Activated CD8-positive, alpha-beta memory T cell treated with anti-CD3 and anti-CD28 coated beads, Interleukin-2, amount 50 U/mL, for 4 hours (primary cell): ENCODE measurements at places on chromosomes 16 and 17.

- DNase-seq, result no peak
Measured at GRCh38 chr16:67647681-67648080, 2.7 kb downstream of the CARMIL2 start.

- DNase-seq, result no peak
Measured at GRCh38 chr16:27327586-27327915, 13.8 kb downstream of the IL4R start.

- no peak for DNase-seq
Measured at GRCh38 chr17:80804466-80804865, 187.2 kb upstream of the CHMP6 start.

DNA sequence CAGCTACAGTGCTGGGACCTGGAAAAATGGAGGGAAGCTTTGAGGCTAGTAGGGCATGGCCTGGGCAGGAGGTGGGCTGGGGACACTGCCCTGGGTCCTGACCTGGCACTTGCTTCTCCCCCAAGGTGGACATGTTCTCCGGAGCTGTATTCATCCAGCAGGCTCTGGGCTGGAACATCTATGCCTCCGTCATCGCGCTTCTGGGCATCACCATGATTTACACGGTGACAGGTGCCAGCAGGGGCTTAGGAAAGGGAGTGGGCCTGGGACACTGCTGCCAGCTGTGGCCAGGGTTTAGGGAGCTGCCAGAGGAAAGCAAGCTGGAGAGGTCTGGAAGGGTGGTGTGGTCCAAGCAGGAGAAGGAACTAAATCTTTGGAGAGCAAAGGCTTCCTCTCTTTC lies 3.1 kb downstream of the SLC5A2 start:
- DNase-seq, result no peak

DNA sequence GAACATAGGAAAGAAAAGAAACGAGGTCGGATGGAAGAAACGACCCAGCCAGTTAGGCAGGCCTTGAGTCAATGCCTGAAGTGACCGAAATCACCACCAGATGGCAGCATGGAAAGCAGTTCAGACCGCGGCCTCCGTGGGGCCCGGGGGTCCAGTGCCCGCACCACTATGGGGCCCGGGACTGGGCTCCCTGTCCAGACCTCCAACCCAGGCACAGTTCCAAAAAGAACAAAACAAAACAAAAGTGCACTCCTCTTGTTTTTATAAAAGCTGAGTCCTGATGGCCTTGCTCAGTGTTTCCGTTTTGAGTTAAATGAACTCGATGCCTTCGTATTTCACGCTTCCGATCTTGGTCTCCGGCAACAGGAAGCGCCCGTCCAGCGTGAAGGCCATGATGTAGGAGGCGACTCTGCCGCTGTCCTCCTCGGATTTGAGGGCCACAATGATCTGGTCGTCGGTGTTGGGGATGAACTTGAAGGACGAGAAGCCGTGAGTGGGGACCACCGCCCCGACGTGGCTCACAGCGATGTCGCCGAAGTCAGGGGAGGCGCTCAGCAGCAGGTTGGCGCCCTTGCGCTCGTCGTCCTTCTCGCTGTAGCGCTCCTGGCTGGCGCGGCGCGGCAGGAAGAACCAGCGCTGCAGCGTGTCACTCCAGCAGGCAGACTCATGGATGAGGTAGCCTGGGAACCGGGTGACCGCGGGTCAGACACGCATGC lies 13.7 kb upstream of the LGALS3BP start:
- peak; percentile 60 for DNase-seq

DNA sequence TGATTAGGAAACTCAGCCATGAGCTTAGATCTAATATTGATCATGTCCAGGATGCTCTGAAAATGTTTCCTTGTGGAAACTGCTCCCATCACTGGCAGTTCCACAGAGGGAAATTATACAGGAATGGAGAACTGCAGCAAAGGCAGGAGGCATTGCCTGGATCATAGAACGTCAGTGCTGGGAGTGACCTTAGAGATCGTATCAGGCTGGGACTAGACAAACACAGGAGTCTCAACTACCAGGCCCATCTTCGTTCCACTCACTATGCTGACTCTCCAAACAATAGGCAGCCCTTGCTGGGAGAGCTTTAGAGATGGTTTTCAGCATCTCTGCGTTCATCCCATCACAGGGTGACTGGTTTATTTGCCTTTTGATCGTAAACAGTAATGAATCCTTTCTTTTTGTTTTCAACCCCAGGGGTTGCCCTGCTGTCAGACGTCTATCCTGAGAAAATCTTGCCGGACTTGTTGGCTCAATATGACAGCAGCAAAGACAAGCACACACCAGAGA lies 130.3 kb downstream of the TANGO6 start:
- no peak for DNase-seq

- no peak for DNase-seq
Measured at GRCh38 chr16:83212301-83212841, 585.6 kb downstream of the CDH13 start.

- no peak for DNase-seq
Measured at GRCh38 chr17:21194226-21194625, 19.7 kb downstream of the TMEM11 start.

DNA sequence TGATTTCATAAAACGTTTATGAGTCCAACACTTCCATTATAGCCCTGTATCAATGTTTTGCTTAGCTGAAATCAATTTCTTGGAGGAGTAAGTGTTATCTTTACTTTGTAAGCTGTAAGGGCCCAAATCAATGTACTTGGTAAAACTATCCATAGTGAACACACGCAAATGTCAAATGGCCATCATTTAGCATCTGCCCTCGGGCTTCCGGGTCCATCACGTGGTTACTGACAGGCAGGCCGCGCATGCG lies 687 bp upstream of the NARF start:
- DNase-seq, result no peak

- DNase-seq, result peak; percentile 53
Measured at GRCh38 chr17:49224198-49224996, 6.2 kb downstream of the PHOSPHO1 start.

DNA sequence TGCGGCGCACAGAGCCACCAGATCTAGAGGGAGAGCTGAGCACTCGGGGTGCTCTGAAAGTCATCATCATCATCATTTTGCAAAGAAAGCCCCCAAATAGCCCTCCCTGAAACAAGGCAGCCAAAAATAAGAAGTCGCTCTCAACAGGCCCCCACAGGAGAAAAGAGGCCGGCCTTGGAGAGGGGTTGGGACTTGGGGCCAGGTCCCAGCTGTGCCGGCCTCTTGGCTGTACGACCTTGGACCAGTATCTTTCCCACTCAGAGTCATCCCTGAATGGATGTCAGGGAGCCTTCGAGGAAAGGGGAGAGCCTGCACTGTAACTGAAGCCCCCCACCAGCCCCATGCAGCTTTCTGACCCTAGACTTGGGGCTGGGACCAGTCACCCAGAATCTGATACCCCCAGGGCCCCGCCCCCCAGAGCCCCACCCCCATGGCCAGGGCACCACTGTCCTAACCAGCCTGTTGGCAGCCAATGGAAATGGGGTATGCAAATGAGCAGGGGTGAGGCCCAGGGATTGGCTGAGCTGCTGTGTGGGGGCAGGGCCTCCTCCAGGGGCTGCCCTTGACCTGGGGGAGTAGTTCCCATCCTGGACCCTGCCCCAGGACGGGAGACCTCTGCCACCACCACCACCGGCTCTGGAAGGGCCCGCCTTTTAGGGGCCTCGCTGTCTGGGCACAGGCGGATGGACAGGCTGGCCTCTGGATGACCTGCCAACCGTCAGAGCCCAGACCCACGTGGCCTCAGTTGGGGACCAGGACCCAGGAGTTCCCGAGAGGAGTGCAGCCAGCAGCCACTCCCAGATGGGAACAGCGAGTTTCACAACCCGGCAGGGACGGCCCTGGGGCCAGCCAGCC lies 15.4 kb downstream of the ZFPM1 start:
- no peak for DNase-seq

GRCh38 chr16:25340973-25341372 lies 83.3 kb upstream of the ZKSCAN2 start:
- DNase-seq, result no peak

- DNase-seq, result no peak
Measured at GRCh38 chr16:52076801-52077201, 470.1 kb downstream of the TOX3 start.

GRCh38 chr16:88454523-88454947 lies 1.5 kb downstream of the ZFPM1 start:
- peak; percentile 48 for DNase-seq

- DNase-seq, result no peak
Measured at GRCh38 chr17:74288785-74289184, 14.8 kb downstream of the DNAI2 start.

- DNase-seq, result no peak
Measured at GRCh38 chr16:78100112-78100467, 636 bp downstream of the WWOX start.

GRCh38 chr17:16975277-16975651 lies 3.3 kb upstream of the TNFRSF13B start:
- DNase-seq, result no peak

DNA sequence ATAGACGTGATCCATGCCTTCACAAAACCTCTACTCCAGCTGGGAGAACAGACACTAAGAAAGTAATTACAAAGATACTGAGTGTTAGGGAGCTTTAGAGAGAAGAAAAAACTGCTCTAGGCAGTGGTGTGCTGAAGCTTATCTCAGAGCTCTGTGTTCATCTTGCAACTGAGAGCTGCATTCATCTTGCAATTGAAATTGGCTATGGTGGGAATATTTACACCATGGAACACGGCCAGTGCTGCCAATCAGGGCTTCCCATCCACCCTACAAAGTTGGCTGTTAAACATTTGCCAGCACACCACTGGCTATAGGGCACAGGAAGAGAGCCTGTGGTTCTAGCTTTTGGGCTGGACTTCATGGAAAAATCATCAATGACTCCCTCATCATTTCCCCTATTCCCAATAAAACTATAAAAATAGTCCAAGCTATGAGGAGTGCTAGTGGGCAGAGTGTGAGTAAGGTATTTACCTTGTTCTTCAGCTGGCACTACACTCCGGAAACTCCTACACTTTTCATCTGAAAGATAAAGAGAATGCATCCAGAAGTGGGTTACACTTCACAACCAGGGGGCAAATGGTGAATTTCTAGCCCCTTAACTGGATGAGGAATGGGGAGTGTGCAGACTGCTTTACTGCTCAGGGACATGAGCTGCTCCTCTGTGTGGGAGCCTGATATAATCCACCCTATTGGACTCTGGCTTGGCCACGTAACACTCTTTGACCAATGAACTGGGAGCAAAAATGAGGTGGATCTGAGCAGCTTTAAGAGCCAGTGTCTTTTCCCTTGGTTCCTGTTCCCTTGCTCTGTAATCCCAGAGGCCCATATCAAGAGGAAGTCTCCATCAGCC lies 11.6 kb downstream of the GSG1L2 start:
- DNase-seq, result no peak

GRCh38 chr17:4433515-4434031 lies at the start of gene SPNS3:
Gene SPNS3 (plus strand): TSS chr17:4433940. CDS start chr17:4433968, 28 bp downstream.
- DNase-seq, result peak; percentile 29

GRCh38 chr17:66272811-66273585 lies 29.4 kb upstream of the PRKCA start:
- no peak for DNase-seq

- no peak for DNase-seq
Measured at GRCh38 chr16:12951392-12951791, 50.0 kb downstream of the SHISA9 start.

DNA sequence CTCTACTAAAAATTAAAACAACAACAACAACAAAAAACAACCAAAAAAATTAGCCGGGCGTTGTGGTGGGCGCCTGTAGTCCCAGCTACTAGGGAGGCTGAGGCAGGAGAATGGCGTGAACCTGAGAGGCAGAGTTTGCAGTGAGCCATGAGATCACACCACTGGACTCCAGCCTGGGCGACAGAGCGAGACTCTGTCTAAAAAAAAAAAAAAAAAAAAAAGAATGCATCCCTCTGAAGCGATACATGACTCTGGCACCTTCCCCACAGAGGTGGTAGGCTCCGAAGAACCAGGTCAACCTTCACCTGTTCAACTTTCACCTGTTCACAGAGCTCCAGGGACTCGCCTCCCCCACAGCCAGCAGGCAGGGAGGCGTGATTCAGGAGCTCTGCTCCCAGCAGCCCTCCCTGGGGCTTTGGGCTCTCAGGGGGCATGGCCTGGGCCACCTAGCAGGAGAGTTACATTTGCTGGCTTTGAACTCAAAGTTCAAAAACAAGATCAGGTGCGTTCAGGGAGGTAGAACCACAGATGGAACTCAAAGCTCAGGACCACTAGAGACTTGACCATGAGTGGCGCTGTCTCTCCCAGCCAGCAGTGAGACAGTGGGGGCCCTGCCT lies 5.6 kb downstream of the VAC14 start:
- no peak for DNase-seq

GRCh38 chr17:41428591-41429291 lies 4.4 kb upstream of the KRT37 start:
- no peak for DNase-seq

DNA sequence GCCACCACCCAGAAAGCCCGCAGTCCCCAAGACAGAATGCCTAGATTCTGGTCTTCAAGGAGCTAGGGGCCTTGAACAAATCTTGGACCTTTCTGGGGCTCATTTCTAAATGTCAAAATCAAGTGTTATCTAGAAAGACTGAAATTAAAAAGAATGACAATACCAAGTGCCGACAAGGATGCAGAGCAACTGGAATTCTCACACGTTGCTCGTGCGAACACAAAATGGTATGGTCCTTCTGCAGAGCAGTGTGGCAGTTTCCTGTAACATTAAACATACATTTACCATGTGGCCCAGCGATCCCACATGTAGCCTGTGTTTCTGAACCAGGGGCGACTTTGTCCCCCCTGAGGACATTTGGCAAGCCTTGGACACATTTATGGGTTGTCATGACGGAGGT lies 137.9 kb downstream of the GAS7 start:
- DNase-seq, result no peak

DNA sequence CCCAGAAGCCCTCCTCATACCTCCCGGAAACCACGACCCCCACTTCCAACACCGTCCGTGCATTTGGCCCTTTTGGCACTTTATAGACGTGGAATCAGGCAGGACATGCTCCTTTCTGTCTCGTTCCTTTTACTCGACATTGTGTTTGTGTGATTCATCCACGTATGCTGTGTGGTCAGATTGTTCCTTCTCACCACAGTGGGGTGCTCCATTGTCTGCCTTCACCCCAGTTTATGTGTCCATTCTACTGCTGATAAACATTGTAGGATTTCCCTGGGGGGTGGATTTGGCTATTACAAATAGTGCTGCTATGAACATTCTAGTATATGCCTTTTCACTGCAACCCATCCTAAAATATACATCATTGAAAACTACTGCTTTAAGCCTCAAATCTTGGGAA lies 28.9 kb upstream of the RPH3AL start:
- DNase-seq, result no peak

DNA sequence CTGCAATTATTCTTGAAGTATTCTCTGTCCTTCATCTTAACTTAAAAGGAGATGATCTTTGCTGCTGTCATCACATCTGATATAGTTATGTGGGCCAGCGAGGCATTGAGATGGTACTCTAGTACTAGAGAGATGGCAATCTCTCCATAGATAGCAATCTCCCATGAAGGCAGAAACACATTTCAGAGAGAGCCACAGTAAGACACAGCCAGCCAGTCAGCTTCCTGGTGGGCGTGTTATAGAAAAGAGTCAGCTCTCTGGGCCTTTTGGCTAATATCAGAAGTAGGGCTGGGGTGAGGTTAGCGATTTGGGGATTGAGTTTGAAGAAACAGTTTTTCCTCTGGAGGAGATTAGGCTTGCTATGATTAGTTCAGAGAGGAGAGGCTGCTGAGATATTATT lies 22.6 kb upstream of the EFCAB13 start:
- no peak for DNase-seq
